ENCODE measurements at places on chromosomes 12 and 14. TPM values are rescaled to one million over a fixed set of nuclear protein-coding genes. Genes with fewer than 3 reads are reported as not detected.

Gene TTC9
- 11.5 TPM for polyA plus RNA-seq

Gene CFL2
- 9.6 TPM for polyA plus RNA-seq

Gene PLCZ1
- polyA plus RNA-seq = not detected

Gene AMIGO2
- polyA plus RNA-seq = 7.6 TPM

Gene CABP1
- polyA plus RNA-seq = not detected

Gene KCNC2
- polyA plus RNA-seq = not detected

GRCh38 chr12:56829908-56830307 lies 66.8 kb downstream of the HSD17B6 start:
- DNase-seq = no peak

GRCh38 chr14:96911499-96912149 lies 114.4 kb downstream of the VRK1 start:
- DNase-seq = no peak

DNA sequence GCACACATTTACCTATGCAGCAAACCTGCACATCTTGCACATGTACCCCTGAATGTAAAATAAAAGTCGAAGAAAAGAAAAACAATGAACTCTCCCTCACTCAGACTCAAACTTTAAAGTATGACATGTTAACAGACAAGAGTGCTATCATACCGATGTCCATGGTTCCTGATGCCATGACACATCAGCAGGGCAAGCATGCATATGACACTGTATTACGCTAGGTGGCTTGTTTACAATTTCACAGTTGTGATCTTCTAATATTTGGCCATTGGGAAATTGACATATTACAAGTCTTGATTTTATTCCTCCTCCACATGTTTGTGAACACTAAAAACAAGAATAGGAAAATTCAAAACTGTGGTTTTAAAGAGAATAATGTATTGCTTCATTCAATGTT lies 126.6 kb downstream of the ADAMTS20 start:
- no peak for DNase-seq

- DNase-seq = no peak
Measured at GRCh38 chr14:20424851-20425250, 11.1 kb downstream of the KLHL33 start.

DNA sequence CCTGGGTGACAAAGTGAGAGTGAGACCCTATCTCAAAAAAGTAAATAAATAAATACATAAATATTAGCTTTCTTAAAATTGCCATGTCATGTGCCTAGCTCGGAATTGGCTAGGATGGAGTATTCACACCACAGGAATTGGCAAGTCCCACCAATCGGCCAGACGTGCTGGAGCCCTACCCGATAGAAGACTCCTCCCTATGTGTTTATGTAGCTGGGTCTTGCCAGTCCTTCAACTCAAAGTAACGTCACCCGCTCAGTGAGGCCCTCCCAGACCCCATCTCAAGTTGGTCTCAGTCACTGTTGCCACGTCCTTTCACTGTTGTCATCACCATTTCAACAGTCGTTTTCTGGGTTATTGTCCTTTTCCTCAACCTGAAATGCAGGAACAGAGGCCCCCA lies 20.2 kb downstream of the VRTN start:
- DNase-seq = no peak

DNA sequence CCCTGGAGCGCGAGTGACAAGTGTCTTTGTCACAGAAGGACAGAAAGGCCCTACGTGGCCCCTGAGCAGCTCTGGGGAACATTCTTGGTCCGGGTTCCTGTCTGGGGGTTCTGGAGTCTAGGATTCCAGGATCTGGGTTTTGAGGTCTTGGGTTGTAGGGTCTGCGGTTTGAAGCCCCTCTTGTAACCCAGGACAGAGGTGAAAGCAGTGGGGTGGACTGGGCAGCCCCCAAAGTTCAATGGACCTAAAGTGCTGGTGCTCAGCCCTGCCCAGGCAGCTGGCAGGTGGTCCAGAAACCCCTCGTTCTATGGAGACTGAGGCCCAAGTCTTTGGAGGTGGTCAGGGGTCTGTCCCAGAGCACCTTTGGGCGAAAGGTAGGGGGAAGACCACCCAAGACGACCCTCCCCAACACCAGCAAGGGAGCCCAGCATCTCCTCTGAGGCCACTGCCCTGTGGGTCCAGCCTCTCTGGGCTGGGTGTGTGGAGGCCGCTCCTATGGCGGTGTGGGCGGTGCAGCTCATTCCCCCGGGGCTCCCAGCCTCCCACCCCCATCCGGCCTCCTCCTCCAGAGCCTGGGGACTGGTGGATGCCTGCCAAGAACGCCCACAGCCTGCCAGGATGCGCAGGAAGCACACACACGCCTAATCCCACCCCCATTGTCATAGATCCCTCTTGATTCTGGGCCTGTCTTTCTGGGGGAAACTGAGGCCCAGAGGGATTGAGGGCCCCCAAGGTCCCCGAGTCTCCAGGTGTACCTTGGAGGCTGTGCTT lies 30.2 kb upstream of the ANKRD9 start:
- DNase-seq = no peak

- DNase-seq = peak; percentile 54
Measured at GRCh38 chr14:89186856-89187376, 230.1 kb downstream of the FOXN3 start.

DNA sequence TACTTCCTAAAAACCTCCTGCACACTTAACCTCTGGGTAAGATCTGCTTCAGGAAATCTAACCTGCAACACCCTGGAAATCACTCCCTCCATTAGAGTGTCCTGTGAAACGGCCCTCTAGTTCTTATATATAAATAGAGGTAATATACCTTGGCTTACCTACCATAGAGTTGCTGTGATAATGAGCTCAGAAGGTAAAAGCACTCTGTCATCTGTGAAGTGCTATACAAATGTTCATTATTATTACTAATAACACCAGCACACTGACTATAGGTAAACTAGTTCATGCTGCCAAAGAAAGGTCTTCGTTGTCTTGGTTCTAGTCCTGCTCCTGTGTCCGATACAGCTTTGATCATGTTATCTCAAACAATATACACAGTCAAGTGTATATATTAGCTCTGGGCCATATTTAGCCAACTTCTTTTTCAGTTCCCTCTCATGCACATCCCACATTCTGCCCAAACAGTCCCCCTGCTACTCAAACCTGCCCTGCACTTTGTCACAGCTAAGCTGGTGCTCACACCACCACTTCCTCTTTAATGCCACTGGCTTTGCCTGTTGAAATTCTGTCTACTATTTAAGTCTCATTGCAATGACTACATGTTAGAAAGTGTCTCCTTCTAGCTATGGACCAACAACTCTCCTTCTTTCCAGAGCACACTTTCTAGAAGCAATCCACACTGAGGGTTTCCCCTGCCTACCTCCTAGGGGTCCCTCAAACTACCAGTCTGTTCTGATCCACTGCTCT lies 5.1 kb downstream of the E2F7 start:
- DNase-seq = peak; percentile 69

GRCh38 chr12:113061061-113061694 lies 4.6 kb downstream of the DTX1 start:
- DNase-seq = peak; percentile 14

DNA sequence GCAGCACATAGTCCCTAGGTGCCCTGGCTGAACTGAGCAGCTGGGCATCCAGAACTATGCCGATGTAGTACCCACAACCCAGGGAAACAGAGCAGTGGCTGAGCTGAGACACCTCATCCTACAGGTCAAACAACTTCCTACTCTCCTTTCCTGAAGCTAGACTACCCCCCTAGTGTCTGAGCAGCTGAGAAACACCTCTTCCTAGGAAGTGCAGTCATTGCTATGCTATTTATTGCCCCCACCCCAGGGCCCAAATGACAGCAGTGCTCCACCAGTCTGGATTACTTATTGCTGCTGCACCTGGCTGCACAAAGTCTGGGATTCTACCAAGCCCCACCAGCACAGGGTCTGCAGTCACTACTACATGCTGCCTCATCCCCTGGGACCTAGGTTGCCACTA lies 16.7 kb upstream of the GARIN2 start:
- no peak for DNase-seq

DNA sequence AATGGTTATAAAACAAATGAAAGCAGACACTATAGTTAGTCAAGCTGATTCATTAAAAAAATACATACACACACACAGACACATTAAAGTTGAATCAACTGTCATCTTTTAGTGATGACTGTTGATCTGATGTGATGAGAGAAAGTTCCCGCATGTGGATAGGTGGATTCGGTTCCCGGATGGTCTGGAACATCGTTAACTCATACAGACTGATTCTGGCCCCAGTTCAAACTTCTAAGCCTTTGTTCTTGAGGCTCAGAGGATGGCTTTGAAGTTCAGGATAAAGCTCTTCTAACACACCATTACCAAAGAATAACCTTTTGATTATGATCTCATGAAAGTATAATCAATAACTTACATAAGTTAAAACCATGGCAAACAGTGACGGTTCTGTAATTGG lies 27.5 kb downstream of the WIF1 start:
- no peak for DNase-seq
